ENCODE measurements at places on chromosomes 7 and 10. TPM values are rescaled to one million over a fixed set of nuclear protein-coding genes. Genes with fewer than 3 reads are reported as not detected.
A peak's percentile ranks its signal among the peaks of the same experiment; 100 is the strongest.

GRCh38 chr7:110918949-110919548 lies 171.9 kb upstream of the LRRN3 start:
- H3K4me1 ChIP-seq: peaks cover 15% of the 10 kb centered on the region
- H3K4me3 ChIP-seq: no peak overlapping the region
- no peaks in the 10 kb centered on the region for H3K27me3 ChIP-seq
- no peaks in the 10 kb centered on the region for H3K36me3 ChIP-seq
- H3K27ac ChIP-seq: no peak overlapping the region

Gene PRSS2
- not detected for total RNA-seq

DNA sequence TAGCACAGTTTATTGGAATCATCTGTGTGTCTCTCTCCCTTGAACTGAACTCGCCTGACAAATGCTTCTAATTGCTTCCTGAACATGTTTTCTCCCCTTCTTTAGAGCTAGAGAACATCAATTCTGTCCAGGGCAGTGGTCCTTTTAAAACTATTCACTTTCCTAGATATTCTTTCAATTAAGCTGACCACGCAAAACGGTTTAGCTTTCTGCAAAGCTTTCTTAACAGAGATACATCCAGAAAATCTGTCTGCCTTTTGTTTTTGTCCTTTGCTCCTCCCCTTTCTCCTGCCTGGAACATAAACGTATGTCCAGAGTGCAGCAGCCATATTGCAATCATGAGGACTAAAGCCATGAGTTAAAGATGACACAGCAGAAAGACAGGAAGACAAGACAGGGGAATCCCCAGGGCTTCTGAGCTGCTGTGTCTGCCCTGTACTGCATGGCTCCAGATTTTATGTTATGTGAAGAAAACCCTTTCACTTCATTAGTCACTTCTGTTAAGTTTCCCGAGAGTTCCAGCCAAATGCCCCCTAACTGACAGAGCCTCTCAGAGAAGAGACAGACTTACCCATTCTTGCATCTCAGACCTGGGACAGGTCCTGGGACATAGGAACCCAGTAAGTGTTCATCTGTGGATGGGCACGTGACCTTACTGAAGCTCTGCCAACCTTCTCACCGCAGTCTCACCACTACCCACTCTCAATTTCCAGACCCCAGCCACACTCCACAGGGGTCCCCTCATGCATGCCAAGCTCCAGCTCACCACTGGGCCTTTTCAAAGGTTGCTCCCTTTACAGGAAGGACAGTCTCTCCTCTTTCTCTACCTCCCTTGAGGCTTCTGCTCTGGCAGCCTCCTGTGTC lies 35.0 kb upstream of the CPXM2 start:
- H3K36me3 ChIP-seq: no peaks in the 10 kb centered on the region
- H3K4me3 ChIP-seq: no peak overlapping the region
- H3K27me3 ChIP-seq: no peaks in the 10 kb centered on the region
- H3K27ac ChIP-seq: no peak overlapping the region
- no peak for DNase-seq
- H3K4me1 ChIP-seq: no peaks in the 10 kb centered on the region

- no peaks in the 10 kb centered on the region for H3K36me3 ChIP-seq
- peak; percentile 69 for DNase-seq
- H3K4me3 ChIP-seq: no peak overlapping the region
- peaks cover 9% of the 10 kb centered on the region for H3K4me1 ChIP-seq
These were observed 199.5 kb downstream of the PTEN start for GRCh38 chr10:88062798-88063472.

GRCh38 chr7:148735141-148735540 lies 36.4 kb downstream of the CUL1 start:
- no peak for DNase-seq
- H3K4me3 ChIP-seq: no peak overlapping the region
- no peak overlapping the region for H3K27ac ChIP-seq
- no peaks in the 10 kb centered on the region for H3K4me1 ChIP-seq
- H3K27me3 ChIP-seq: no peaks in the 10 kb centered on the region

Gene TMEM273
- 3.7 TPM for total RNA-seq

- no peaks in the 10 kb centered on the region for H3K27me3 ChIP-seq
- peak; percentile 87 for DNase-seq
- no peaks in the 10 kb centered on the region for H3K36me3 ChIP-seq
- H3K4me1 ChIP-seq: peaks cover 29% of the 10 kb centered on the region
- H3K27ac ChIP-seq: peak overlapping the region; percentile 96
- peak overlapping the region; percentile 95 for H3K4me3 ChIP-seq
These were observed 843 bp upstream of the GATA3 start for GRCh38 chr10:8053446-8054243.

- no peak overlapping the region for H3K27ac ChIP-seq
- H3K36me3 ChIP-seq: no peaks in the 10 kb centered on the region
- no peak overlapping the region for H3K4me3 ChIP-seq
- no peaks in the 10 kb centered on the region for H3K4me1 ChIP-seq
These were observed 410.3 kb downstream of the TYW1 start for GRCh38 chr7:67406976-67407375.

DNA sequence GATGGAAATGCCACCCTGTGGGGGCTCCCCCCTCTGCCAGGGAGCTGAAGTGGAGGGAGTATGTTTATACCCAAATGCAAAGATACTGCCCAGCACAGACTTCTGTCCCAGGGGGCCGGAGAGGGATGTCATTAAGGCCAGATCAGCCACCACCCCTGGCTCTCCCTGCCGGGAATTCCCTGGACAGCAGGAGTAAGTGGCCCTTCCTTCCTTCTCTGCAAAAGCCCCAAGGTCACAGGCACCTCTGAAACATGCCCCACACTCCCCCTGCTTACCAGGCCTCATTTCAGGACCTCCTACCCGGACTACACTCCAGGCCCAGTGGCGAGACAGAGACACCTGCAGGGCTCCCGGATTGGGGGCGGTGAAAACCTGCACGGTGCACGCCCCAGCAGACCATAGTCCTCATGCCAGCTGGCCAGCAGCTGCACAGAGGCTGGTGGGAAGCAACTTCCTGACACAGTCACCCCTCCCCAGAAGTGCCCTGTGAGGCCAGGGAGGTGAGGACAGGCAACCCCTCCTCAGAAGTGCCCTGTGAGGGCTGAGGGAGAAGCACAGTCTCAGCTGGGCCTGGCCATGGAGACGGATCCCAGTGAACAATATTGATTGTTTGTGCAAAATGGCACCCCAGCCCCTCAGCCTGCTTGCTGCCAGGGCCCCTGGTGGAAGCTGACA lies 33.0 kb upstream of the RET start:
- no peaks in the 10 kb centered on the region for H3K4me1 ChIP-seq
- no peak for DNase-seq
- H3K4me3 ChIP-seq: no peak overlapping the region
- no peaks in the 10 kb centered on the region for H3K27me3 ChIP-seq
- H3K27ac ChIP-seq: no peak overlapping the region

DNA sequence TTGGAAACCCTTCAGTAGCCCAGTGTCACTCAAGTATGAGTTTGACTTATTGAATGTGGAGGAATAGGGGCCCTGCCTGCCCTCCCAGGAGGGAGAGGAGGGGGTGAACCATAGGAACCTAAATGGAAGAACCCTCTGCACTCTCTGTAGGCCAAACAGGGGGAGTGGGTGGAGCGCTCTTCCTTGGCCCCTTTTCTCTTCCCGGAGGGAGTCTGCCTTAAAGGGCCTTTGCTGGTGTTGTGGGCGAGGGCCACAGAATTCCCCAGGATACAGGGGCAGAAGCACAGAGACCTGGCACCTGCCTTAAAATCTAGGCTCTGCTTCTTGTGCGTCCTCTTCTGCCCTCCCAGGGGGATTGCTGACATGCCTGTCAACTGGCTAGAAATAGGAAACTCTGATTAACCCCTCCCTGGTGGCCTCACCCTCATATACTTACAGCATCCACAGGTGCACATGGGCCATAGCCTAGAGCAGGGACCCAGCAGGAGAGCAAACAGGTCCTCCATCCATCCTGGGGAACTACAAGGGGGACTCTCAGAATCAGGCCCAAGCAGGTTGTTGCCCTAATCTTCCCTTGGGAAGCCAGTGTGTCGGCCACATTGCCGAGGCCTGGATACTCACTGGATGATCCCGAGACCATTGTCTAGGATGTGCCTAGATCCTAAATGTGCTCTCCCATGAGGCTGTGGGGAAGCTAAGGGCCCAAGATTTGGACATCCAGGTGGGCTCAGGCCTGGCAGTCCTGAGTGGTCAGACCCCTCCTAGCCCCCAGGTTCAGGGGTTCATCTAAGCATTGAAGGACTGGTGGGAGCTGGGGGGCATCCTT lies 3.4 kb downstream of the TRIM8 start:
- H3K27ac ChIP-seq: no peak overlapping the region
- DNase-seq: no peak
- H3K4me3 ChIP-seq: no peak overlapping the region
- H3K27me3 ChIP-seq: no peaks in the 10 kb centered on the region
- H3K36me3 ChIP-seq: peaks cover 11% of the 10 kb centered on the region

DNA sequence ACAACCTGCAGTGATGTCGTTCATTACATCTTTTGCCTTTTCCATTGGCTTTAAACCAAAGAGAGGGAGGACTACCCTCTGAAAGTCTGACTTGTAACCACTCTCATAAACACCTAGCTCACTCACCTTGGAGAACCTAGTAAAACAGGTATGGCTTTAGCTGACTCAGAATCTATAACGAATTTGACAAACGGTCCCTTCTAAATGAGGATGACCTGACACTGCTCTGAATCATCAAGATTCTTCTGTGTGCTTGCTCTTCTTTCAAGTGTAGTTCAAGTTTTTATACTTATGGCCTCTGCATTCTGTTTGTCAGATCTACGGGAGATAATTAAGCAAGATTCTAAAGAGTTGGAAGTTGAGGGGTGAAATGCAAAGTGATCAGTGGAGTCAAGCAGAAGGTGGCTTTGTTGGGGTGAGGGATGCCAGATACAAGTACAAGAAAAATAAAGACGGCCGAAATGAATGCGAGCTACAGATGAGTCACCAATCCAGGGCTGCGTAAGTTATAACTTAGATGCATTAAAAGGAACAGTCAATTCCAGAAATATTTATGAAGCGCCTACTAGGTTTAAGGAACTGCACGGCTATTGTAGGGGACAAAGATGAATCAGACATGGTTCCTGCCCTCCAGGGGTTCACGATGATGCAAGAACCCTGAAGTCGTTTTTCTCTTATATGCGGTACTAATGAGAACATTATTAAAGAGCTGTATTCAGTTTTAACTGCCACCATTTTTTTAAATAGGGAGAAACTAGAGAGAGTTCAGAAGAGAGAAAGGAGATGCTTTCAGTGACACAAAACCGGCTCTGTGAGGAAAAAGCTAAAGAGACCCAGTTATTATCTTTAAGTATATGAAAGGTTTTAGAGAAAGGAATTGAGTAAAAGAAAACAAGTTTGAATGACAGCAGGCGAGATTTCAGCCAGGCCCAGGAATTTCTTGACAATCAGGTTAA lies 6.5 kb downstream of the HIPK2 start:
- no peaks in the 10 kb centered on the region for H3K27me3 ChIP-seq
- H3K27ac ChIP-seq: no peak overlapping the region
- no peak for DNase-seq
- no peaks in the 10 kb centered on the region for H3K36me3 ChIP-seq
- H3K4me3 ChIP-seq: no peak overlapping the region

Gene UPF2
- total RNA-seq: 27.7 TPM

DNA sequence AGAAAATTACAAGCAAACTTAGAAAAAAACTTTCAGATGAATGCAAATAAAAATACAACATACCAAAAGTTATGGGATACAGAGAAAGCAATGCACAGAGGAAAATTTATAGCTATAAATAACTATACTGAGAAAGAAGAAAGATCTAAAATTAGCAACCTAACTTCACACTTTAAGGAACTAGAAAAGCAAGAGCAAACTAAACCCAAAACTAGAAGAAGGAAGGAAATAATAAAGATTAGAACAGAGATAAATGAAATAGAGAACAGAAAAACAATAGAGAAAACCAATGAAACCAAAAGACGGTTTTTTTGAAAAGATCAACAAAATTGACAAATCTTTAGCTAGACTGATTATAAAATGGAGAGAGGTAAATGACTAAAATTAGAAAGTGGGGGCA lies 9.6 kb upstream of the STRA8 start:
- no peaks in the 10 kb centered on the region for H3K36me3 ChIP-seq
- no peaks in the 10 kb centered on the region for H3K4me1 ChIP-seq
- H3K27ac ChIP-seq: no peak overlapping the region
- no peak for DNase-seq
- H3K27me3 ChIP-seq: peaks cover 6% of the 10 kb centered on the region

- no peak overlapping the region for H3K4me3 ChIP-seq
- H3K4me1 ChIP-seq: peaks cover 43% of the 10 kb centered on the region
- no peaks in the 10 kb centered on the region for H3K27me3 ChIP-seq
- H3K36me3 ChIP-seq: no peaks in the 10 kb centered on the region
- H3K27ac ChIP-seq: peak overlapping the region; percentile 85
These were observed 128.7 kb upstream of the JCAD start for GRCh38 chr10:30188101-30188500.

Gene HIPK2
- 40.3 TPM for total RNA-seq

GRCh38 chr10:14737808-14738545 lies 36.7 kb downstream of the FAM107B start:
- H3K4me1 ChIP-seq: no peaks in the 10 kb centered on the region
- no peaks in the 10 kb centered on the region for H3K36me3 ChIP-seq
- H3K4me3 ChIP-seq: no peak overlapping the region
- no peaks in the 10 kb centered on the region for H3K27me3 ChIP-seq
- no peak overlapping the region for H3K27ac ChIP-seq

- no peak overlapping the region for H3K27ac ChIP-seq
- H3K4me3 ChIP-seq: no peak overlapping the region
- no peaks in the 10 kb centered on the region for H3K4me1 ChIP-seq
- no peaks in the 10 kb centered on the region for H3K36me3 ChIP-seq
- no peaks in the 10 kb centered on the region for H3K27me3 ChIP-seq
These were observed 451.9 kb downstream of the DPP6 start for GRCh38 chr7:154503962-154504550.

DNA sequence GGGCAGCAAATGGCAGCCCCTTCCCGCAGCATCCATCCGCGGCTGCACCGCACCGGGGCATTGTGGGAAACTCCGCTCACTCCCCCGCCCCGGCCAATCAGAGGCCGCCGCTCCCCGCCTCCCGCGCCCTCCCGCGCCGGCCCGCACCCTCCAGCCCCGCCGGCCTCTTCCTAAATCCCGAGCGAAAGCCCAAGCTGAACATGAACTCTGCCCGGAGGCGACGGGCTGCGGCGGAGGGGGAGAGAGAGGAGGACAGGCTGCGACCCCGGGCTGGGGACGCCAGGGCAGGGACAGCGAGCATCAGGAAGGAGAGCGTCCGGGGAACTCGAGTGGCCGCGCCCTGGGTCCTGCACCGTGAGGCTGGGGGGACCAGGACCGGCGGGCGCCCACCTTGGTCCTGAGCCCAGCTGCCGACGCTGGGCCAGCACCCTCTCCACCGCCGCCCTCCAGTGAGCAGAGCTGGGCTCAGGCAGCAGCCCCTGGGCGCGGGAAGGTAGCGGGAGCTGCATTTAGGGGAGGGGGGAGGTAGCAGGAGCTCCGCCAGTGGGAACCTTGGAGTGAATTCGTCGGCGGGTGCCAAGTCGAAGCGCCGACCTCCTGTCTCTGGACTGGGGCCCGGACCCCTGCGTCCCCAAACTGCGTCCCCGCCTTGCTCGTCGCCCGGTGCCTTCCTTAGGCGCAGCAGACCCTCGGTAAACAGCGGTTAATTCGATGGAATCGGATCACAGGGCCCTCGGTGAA lies at the start of gene DGKI:
Gene DGKI (minus strand): TSS at position 148 of the 741 bp plus-strand sequence.
- H3K4me3 ChIP-seq: no peak within 1 kb of the TSS

- H3K4me3 ChIP-seq: no peak overlapping the region
- no peaks in the 10 kb centered on the region for H3K4me1 ChIP-seq
- H3K27ac ChIP-seq: no peak overlapping the region
These were observed 255.1 kb downstream of the CCSER2 start for GRCh38 chr10:84583501-84583900.

- H3K36me3 ChIP-seq: no peaks in the 10 kb centered on the region
- H3K4me1 ChIP-seq: no peaks in the 10 kb centered on the region
- no peak within 1 kb of the TSS for H3K27ac ChIP-seq
- H3K4me3 ChIP-seq: peak within 1 kb of the TSS; percentile 32
- DNase-seq: peak; percentile 10
- H3K27me3 ChIP-seq: peaks cover 22% of the 10 kb centered on the region
These were observed at the start of gene ADAM12 for GRCh38 chr10:126387931-126388911. ADAM12 (minus strand) TSS chr10:126388477; CDS start chr10:126388145, 332 bp downstream.
